ENCODE measurements at places on chromosomes 1 and 21. TPM values are rescaled to one million over a fixed set of nuclear protein-coding genes. Genes with fewer than 3 reads are reported as not detected.

KIF21B gene
- total RNA-seq = 31.8 TPM

SPRR3 gene
- not detected for total RNA-seq

DNA sequence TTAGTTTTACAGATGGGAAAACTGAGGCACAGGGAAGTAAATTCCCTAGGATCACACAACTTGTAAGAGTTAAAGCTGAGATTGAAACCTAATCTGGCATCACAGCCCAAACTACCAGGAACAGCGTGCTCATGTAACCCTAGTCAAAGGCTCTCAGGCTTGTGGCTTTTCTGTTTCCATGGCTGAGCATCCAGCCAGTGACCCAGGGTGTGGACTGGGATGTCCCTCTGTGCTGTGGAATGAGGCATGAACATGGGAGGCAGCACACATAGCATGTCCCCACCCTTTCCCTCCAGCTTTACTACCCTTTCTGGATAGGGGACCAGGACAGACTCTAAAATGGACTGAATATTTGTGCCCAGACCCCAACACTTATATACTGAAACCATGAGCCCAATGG lies 35.1 kb upstream of the RGS16 start:
- no peak overlapping the region for H3K27ac ChIP-seq
- no peak overlapping the region for H3K4me3 ChIP-seq
- H3K27me3 ChIP-seq = no peaks in the 10 kb centered on the region
- no peaks in the 10 kb centered on the region for H3K36me3 ChIP-seq
- peaks cover 8% of the 10 kb centered on the region for H3K4me1 ChIP-seq

DNA sequence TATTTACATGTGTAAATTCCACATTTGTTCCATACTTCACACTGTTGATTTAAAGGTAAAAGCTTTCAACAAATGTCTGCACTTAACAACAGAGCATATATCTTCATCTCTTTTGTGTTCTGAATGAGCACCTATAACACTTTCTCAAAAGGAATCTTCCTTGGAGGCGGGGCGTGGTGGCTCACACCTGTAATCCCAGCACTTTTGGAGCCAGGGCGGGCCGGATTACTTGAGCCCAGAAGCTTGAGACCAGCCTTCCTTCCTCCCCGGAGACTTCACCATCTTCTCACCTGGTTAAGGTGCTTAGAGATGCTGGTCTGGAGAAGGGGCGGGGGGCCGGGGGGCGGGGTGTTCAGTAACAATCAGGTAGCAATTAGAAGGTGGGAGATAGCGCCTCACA lies 16.5 kb downstream of the RYR2 start:
- no peak for DNase-seq
- H3K27me3 ChIP-seq = peaks cover 3% of the 10 kb centered on the region
- no peaks in the 10 kb centered on the region for H3K36me3 ChIP-seq
- H3K27ac ChIP-seq = no peak overlapping the region

SPRR2A gene
- total RNA-seq = not detected

AMY1C gene
- not detected for total RNA-seq

DNA sequence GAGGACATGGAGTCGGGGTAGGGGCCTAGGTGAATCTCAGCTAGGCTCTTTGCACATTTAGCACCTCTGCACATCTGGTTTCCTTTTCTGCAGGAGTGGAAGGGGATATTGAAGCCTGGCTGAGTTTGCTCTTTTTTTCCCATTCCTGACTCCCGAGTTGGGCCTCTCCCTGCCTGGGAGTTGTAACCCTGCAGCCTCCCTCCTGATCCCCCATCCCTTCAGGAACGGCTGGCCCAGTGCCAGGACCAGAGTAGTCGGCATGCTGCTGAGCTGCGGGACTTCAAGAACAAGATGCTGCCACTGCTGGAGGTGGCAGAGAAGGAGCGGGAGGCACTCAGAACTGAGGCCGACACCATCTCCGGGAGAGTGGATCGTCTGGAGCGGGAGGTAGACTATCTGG lies 836 bp downstream of the OLFML3 start:
- peaks cover 10% of the 10 kb centered on the region for H3K36me3 ChIP-seq
- no peak for DNase-seq
- no peak overlapping the region for H3K4me3 ChIP-seq
- H3K4me1 ChIP-seq = peaks cover 14% of the 10 kb centered on the region
